ENCODE measurements at places on chromosomes 6 and 20.
A peak's percentile ranks its signal among the peaks of the same experiment; 100 is the strongest.

- no peak for DNase-seq
Measured at GRCh38 chr6:99185525-99185924, 163.9 kb downstream of the FAXC start.

- DNase-seq = no peak
Measured at GRCh38 chr6:81340946-81341345, 411.5 kb downstream of the TENT5A start.

DNA sequence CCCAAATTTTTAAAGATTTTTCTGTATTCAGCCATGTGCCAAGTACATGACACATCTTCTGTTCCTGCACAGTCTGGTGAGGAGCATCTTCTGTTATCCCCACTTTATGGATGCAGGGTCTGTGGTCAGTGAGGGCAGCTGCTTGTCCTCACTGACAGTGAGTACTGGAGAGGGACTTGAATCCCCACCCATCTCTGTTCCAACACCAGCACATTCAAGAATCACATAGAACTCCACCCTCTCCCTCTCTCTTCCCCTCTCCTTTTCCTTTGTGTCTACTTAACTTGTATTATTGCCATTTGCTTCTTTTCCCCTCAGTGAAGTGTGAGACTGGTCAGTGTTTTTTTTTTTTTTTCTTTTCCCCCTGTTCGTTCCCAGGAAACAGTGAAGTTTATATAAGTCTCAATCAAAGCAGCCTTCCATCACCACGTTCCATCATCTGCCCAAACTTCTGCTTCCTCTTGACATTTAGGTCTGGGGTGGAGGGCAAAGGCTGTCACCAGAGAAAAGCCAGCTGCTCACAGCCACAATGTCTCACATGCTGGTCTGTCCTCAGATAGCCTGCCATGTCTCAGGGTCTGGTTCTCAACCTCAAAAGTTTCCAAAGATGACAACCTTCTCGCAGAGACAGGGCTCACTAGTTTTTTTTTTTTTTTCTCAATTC, 110.0 kb upstream of the SSTR4 start:
- DNase-seq = no peak

DNA sequence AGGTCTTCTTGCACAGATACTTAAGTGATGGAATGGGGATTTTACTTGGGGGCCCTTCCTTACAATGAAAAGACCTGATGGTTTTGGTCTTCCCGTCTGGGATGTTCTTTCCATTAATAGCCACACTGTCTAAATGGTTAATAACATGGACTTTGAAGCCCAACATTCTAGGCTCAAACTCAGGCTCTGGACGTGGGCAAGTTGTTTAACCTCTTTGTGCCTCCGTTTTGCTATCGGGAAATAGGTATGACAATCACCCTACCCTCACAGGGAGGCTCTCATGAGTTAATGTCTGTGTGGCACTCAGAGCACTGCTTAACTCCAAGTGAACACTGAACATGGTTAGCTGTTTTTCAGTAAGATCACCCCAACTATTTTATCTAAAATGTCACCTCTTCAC, 360.7 kb upstream of the FLRT3 start:
- DNase-seq = no peak

- no peak for DNase-seq
Measured at GRCh38 chr6:112199001-112199403, 55.4 kb downstream of the LAMA4 start.

GRCh38 chr6:121959501-121959900, 440.0 kb upstream of the HSF2 start:
- DNase-seq = no peak

- no peak for DNase-seq
Measured at GRCh38 chr20:23583526-23583925, 15.2 kb upstream of the CST9L start.

DNA sequence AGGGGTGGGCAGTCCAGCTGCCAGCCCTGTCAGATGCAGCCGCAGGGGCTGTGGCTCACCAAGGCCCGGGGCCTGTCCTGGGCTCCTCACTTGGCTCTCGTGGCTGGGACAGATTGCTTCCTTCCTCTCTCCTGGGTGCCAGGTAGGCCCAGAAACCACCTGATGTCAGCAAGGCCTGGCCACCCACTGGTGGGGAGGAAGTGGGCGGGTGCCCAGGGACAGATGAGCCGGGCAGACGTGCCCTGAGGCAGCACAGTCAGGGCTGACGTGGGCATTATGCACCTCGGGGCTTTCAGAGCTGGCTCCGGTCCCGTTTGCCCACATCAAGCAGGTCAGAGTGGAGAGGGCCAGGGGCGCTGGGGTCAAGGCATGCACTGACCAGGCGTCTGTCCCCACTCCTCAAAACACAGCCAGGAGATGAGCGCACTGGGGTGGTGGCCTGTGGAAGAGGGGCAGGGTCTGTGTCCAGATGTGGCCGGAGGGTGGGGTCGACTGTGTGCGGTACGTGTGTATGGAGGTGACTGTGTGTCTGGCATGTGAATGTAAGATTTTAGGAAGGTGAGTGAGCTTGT, 133.2 kb upstream of the PTPN1 start:
- peak; percentile 42 for DNase-seq

DNA sequence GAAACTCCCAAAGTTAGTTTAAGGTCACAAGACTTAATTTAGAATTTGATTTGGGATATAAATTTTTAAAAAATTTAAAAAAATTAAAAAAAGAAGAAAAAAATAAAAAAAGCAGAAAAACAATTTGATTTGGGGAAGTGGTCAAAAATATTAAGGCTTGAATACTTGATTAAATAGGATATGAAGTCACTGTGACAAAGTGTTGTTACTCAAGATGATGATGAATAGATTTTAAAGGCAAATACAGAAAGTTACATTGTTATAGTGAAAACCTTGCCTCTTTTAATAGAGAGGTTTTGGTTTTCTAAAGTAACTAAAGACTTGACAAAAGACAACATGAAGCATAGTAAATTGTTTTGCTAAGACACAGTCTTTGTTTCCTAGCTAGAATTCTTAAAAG, 7.2 kb downstream of the CST9 start:
- no peak for DNase-seq

GRCh38 chr20:62327726-62328495, 25.1 kb downstream of the ADRM1 start:
- no peak for DNase-seq

- DNase-seq = peak; percentile 64
Measured at GRCh38 chr20:20466341-20466879, 98.5 kb downstream of the INSM1 start.

GRCh38 chr6:90369024-90369519, 72.4 kb upstream of the BACH2 start:
- peak; percentile 63 for DNase-seq
